Body of pancreas (tissue), 4 donors: ENCODE measurements at places on chromosomes 6 and 20. TPM values are rescaled to one million over a fixed set of nuclear protein-coding genes. Genes with fewer than 3 reads are reported as not detected.

DNA sequence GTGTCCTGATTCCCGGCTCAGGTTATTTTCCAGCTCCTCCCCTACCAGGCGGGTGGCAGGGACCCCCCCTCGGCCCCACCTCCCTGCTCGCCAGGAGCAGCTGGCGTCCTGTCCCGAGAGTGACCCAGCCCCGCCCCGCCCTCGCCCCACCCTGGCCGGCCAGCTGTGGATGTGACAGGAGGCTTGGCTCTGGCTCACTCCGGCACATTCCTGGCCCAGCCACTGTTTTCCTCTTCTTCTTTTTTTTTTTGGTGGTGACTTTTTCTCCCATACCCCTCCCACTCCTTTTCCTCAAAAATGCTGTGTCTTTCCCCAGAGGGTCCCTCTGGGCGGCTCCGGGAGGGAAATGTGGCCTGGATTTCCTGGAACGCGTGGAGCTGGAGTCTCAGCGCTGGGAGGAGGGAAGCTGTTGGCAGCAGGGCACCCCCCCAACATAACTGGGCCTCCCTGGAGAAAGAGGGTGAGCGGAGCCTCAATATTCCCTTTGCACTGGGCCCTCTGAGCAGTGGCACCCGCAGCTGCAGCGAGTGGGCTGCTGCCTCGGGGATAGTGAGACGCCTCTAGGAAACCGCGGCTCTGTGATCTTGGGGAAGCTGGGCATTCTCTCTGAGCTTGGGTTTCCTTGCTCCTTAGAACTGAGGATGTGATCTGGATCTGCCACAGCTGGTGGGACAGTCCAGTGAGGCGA lies 28.3 kb upstream of the CSNK2A1 start:
- DNase-seq = peak; percentile 43

DNA sequence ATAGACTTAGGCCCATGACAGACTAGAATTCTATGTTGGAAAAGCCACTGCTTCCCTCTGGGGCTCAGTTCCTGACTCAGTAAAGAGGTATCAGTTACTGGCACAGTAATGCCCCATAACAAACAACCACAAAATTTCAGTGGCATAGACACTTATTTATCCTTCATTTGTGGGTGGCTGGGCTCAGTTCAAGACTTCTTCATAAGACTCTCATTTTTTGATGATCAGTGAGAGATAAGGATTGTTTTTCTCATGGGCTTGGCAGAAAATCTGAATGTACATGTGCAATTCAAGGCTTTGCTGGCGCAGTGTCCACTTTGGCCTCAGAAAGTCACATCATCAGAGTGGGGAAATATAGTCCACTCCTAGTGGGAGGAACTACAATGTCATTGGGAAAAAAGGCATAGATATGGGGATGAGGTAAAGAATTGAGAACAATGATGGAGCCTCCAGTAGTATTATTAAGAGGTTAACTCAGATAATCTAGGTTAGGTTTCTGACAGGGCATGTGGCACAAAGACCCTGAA lies 384.6 kb upstream of the FLRT3 start:
- DNase-seq = no peak

DNA sequence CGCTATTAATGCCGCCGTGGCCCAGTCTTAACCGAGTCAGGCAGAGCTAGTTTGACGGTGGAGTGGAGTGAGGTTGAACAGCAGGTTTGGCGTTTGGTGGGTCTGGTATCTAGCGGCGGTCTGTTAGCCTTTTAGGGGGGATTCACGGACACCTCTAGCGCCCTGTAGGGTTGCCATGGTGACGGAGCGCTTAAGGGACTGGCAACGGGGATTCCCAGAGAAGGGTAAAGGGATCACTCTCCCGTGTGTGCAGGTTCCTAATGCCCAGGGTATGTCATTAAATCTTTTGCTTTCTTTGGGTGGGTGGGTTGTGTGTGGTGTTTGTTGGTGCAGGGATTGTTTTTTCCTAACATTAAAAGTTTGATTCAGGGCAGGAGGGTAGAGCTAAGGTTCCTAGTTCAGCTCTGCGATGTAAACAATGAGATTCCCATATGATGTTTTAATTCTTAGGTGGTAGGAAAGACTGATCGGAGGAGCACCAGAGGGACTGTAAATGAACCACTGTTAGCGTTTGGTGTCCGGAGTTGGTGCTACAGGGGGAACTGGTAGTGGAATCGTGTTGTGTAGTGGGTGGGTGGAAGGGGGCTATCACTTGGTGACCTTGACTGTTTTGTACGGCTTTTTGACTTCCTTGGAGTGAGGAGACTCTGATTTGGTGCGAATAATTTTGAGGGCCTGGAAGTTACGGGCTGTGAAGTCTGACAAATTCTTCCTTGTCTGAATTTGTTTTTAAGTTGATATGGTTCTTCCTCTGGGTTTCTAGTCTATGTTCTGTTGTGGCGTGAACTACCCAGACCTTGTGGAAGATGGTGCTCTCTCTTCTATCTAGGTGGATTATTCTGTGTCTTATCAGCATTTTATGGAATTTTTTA lies 5.0 kb downstream of the BRD2 start:
- DNase-seq = no peak

DNA sequence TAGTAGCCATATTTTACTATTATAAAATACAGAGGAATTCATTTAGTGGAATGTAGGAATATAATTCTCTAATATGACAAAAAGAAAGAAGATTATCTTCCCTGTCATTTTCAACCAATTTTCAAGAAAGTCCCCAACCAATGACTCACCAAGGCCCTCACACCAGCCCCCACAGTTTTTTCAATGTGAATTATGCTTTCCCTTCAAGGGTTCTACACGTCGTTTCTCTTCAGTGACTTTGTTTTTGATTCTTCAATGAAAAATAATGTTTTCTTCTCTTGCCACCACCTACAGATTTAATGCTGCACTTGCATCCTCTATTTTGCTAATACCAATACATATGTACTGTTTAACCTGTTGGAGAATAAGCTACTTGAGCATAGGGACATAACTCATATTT lies 841.3 kb downstream of the PHF3 start:
- DNase-seq = no peak

DNA sequence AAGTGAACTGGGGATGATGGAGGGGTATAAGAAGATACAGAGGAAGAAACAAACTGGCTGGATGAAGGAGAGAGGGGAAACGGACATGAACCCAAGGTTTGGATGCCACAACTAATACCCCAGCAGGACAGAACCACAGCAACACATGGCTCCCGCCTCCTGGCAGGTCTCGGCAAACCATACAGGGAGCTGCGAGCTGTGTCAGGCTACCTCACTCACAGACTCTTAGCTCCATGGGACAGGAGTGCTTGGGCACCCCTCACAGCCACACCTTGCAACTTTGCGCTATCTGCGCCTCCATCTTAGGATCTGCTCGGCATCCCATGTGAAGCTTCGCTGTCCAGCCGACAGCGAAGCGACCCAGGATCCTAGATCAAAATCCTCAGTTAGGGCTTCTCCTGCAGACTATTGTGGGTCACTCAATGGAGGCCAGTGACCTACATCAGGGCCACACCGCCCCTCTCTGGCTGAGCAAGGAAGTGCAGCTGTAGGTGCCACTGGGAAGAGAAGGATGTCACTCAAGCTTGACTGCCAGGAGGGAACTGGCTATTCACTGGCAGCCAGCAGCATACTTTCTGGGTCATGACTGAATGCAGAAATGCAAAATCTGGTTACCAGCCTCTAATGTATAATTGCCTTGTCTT lies 174.4 kb upstream of the RIN2 start:
- DNase-seq = peak; percentile 71

DNA sequence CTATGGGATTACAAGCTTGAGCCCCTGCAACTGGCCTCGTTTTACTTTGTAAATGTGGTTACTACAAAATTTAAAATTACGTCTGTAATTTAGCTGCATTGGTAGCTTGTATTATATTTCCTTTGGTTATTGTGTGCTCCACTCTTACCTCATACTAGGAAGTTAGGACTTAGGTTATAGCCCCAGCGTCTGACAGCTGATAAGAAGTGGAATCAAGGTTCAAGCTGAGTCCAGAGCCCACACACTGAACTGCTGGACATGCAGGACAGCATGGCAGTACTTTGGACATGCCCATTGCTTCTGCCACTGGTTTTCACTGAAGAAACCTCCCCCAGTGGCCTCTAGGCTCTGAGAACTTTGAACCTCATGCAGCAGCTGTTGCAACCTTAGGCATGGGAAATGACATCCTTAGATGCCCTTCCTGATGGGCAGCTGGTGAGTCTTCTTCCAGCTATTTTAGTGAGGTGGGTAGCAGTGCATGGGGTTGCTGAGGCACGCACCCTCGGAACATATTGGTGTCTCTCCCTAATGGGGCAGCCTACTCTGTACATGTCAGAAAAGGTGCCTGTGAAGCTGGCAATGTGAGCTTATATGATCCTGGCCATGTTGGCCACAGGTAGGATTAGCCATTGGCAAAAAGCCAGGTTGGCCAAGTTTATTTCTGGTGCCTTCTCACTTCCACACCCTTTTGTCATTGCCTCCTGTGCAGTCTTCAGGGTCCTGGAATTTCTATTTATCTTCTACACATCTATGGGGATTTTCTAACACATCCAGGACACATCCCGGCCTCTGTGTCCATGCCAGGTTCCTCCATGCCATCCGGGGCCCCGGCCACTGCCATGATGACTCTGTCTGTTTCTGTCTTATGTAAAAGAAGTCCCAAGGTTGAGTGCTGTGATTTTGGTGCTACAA lies 85.3 kb downstream of the CDS2 start:
- no peak for DNase-seq

GRCh38 chr6:11964729-11965335 lies 47.3 kb upstream of the HIVEP1 start:
- no peak for DNase-seq

DNA sequence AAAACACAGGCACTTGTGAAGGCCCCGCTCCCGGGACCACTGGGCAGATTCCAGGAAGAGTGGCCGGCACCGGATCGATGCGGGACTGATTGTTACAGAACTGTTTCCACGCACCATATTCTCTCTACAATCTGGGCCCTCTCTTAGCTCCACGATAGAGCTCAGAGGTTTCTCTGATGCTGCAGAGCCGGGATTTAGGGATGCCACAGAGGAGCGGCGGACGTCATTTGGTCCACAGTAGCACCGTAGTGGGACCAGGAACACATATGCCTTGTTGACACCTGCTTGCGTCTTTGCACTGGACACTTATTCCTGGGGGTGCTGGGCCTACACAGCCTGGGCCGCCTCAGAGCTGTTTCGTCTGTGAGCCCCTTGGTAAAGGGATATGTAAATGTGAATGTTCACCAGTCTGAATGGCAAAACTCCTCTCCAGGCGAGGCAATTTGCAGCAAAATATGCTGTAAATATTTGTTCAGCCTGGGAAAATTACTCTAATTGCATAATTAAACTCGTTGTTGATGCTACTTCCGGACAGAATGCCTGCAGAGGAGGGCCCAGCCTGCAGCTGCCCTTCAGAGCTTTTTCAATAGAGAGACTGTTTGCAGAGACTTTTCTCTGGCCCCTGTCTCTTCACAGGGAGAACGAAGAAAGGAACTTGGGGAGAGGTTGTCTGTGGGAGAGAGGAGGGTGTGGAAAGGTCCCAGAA lies 9.4 kb downstream of the PCK1 start:
- no peak for DNase-seq

The CGA gene
- not detected for total RNA-seq

The ZSWIM1 gene
- total RNA-seq = 5.2 TPM

The NKX2-2 gene
- total RNA-seq = 9.6 TPM
